ENCODE measurements at places on chromosomes 11 and 22. TPM values are rescaled to one million over a fixed set of nuclear protein-coding genes. Genes with fewer than 3 reads are reported as not detected.

POU2AF3 gene
- total RNA-seq: 0.94 TPM

SNX32 gene
- 0.14 TPM for total RNA-seq

RHOD gene
- 42.8 TPM for total RNA-seq

PKDREJ gene
- total RNA-seq: not detected

LINC01488 gene
- total RNA-seq: not detected
